ENCODE measurements at places on chromosomes 4 and X.

- no peak for ATAC-seq
- H3K4me3 ChIP-seq = no peak overlapping the region
- H3K27ac ChIP-seq = no peak overlapping the region
- peaks cover 17% of the 10 kb centered on the region for H3K27me3 ChIP-seq
Measured at GRCh38 chr4:185950891-185951290, 118.1 kb upstream of the TLR3 start.

- peak overlapping the region; percentile 52 for H3K4me3 ChIP-seq
- peaks cover 52% of the 10 kb centered on the region for H3K4me1 ChIP-seq
- no peaks in the 10 kb centered on the region for H3K27me3 ChIP-seq
- no peak for ATAC-seq
- peak overlapping the region; percentile 86 for H3K27ac ChIP-seq
- H3K36me3 ChIP-seq = peaks cover 70% of the 10 kb centered on the region
Measured at GRCh38 chr4:184413261-184414046, 60.9 kb downstream of the IRF2 start.

DNA sequence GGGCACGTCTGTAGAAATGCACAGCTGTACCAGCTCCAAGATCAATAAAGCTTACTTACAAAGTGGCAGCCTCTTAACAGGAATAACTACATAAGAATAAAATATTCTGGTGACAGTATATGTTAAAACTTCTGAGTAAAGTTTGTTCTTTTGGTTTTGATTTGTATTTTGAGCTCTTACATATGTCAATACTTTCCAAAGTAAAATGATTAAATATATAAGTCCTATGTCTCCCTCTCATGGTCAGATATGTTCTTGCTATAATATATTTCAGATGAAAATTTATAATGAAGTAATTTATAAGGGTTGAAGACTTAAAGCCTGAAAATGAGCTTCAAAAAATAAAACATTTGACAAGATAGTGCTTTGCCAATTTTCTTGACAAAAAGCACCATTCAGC is 254.4 kb downstream of the NPFFR2 start:
- no peaks in the 10 kb centered on the region for H3K4me1 ChIP-seq
- no peak overlapping the region for H3K27ac ChIP-seq
- H3K27me3 ChIP-seq = peaks cover 11% of the 10 kb centered on the region
- no peak for ATAC-seq

DNA sequence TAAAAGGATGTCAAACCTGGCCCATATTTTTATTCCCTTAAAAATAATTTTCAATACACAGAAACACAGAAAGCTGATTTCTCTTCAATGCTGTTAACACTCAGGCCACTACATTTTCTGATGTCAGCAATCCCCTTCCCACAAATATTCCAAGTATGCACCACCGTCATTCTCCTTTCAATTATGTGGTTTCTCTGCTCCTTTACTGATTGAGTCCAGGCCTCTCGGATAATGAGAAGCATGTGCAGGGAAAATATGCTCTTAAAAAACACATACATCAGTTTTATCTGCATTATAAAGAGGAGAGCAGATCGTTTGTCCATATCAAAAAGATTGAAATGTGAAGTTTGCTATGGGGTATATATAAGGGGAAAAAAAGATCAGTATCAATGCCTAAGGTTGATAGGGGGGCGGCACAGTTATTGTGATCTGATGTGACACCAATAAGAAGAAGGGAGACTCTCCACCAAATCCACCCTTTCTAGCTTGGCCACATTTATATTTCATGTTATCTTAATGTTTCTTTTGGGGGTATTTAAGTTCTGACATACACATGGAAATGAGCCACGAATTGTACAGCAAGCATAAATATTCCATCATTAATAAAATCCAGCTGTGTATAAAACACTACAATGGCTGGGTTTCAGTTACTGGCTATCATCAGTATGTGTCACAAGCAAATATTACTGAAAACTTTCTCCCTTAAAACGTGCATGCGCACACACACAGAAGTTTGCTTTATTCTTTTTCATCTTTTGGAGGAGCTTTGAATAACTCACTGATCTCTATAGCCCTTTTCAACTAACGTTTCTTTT is 6.4 kb downstream of the AMOT start:
- no peaks in the 10 kb centered on the region for H3K27me3 ChIP-seq
- H3K36me3 ChIP-seq = no peaks in the 10 kb centered on the region
- no peak for ATAC-seq
- no peak overlapping the region for H3K27ac ChIP-seq
- H3K4me1 ChIP-seq = no peaks in the 10 kb centered on the region
- H3K4me3 ChIP-seq = no peak overlapping the region

- no peak for ATAC-seq
- no peak overlapping the region for H3K27ac ChIP-seq
- no peaks in the 10 kb centered on the region for H3K27me3 ChIP-seq
- H3K4me3 ChIP-seq = no peak overlapping the region
- H3K4me1 ChIP-seq = no peaks in the 10 kb centered on the region
Measured at GRCh38 chr4:164606478-164606877, 147.5 kb upstream of the SMIM31 start.

GRCh38 chr4:47930971-47931804 is 16.8 kb upstream of the NFXL1 start:
- no peaks in the 10 kb centered on the region for H3K27me3 ChIP-seq
- peaks cover 13% of the 10 kb centered on the region for H3K4me1 ChIP-seq
- H3K27ac ChIP-seq = no peak overlapping the region
- H3K36me3 ChIP-seq = no peaks in the 10 kb centered on the region

DNA sequence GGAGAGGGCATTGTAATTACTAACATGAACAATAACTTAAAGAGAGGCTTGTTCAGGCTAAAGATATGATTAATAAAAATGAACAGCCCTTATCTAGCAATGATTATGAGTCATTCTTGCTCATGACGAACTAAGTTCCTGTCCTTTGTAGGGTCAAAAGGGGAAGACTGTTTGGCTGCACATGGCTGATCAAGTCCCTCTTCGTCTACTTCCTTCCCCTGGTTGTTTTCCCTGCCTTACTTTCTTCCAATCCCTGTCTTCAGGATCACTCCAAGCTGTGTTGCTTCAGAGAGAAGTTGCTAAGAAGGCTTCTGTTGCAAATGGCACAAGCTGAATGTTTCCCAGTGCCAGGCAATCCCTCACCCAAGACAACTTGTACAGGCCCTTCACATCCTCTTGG is 115.0 kb upstream of the HS3ST1 start:
- no peak for ATAC-seq
- no peak overlapping the region for H3K27ac ChIP-seq
- no peaks in the 10 kb centered on the region for H3K27me3 ChIP-seq

GRCh38 chr4:156581282-156582063 is 390.1 kb downstream of the PDGFC start:
- H3K4me1 ChIP-seq = no peaks in the 10 kb centered on the region
- no peak for ATAC-seq
- no peak overlapping the region for H3K27ac ChIP-seq
- no peak overlapping the region for H3K4me3 ChIP-seq

DNA sequence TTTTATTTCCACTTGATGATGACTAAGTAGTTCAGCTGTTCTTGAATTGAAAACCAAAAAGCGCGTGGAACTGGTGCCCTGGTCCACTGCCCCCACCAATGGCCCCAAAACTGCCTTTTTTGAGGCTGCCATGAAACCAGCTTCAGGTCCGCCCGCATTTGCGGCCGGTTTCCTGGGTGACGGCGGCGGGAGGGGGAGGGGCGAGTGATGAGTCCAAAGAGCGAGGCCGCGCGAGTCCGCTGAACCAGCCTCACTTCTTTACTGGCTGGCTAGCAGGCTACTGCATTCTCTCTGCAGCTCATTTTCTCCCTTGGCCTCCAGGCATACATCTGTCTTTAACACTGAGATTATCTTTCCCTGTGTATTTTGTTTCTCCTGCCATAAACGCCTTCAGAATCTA is 72.9 kb upstream of the FABP2 start:
- H3K4me3 ChIP-seq = no peak overlapping the region
- H3K36me3 ChIP-seq = no peaks in the 10 kb centered on the region

GRCh38 chr4:5125321-5125720 is 74.0 kb downstream of the STK32B start:
- no peaks in the 10 kb centered on the region for H3K4me1 ChIP-seq
- peaks cover 8% of the 10 kb centered on the region for H3K27me3 ChIP-seq

DNA sequence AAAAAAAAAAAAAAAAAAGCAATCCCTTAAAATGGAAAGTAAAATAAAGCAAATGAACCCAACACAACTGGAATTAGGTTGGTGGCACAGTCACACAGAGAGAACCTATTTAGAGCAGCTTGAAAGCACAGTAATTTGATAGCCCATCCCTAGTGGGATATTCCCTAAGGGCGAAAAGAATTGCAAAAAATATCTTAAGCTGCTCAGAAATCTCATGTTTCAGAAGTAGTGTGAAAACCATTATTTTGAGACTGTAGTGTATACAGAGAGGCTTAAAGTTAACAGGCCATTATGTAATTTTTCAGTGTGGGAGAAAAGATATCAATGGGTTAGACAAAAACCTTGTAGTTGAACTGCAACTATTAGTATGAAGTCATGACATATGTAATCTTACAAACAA is 40.0 kb upstream of the DHX15 start:
- H3K4me1 ChIP-seq = no peaks in the 10 kb centered on the region
- H3K27ac ChIP-seq = no peak overlapping the region
- no peak overlapping the region for H3K4me3 ChIP-seq
- no peak for ATAC-seq
- H3K36me3 ChIP-seq = no peaks in the 10 kb centered on the region

DNA sequence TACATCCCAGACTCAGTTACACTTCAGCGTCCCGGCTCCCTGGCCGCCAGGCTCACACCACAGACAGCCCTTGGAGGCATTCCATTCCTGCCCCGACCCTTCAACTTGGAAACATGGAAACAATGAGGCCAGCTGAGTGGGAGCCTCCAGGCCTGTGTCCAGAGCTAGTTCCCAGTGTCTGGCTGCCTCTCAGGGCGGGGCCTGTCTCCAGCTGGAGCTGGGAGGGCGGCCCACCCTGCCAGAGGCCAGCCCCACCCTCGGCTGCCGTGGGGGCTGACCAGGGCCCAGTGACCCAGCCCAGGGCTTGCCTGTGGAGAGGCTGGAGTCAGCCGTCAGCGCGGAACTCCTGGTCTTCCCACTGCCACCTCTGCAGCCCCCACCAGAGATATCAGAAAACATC is 37.4 kb upstream of the SPON2 start:
- H3K27ac ChIP-seq = no peak overlapping the region
- H3K4me3 ChIP-seq = no peak overlapping the region
- no peak for ATAC-seq
- H3K36me3 ChIP-seq = peaks cover 15% of the 10 kb centered on the region
- H3K27me3 ChIP-seq = no peaks in the 10 kb centered on the region

GRCh38 chrX:154797006-154797405 is 8.3 kb downstream of the MPP1 start:
- no peaks in the 10 kb centered on the region for H3K36me3 ChIP-seq
- peaks cover 8% of the 10 kb centered on the region for H3K4me1 ChIP-seq
- H3K27me3 ChIP-seq = no peaks in the 10 kb centered on the region
- ATAC-seq = no peak
- H3K4me3 ChIP-seq = no peak overlapping the region

GRCh38 chr4:118586357-118586790 is 98.8 kb upstream of the METTL14 start:
- peaks cover 5% of the 10 kb centered on the region for H3K36me3 ChIP-seq
- peaks cover 20% of the 10 kb centered on the region for H3K27me3 ChIP-seq
- ATAC-seq = no peak

DNA sequence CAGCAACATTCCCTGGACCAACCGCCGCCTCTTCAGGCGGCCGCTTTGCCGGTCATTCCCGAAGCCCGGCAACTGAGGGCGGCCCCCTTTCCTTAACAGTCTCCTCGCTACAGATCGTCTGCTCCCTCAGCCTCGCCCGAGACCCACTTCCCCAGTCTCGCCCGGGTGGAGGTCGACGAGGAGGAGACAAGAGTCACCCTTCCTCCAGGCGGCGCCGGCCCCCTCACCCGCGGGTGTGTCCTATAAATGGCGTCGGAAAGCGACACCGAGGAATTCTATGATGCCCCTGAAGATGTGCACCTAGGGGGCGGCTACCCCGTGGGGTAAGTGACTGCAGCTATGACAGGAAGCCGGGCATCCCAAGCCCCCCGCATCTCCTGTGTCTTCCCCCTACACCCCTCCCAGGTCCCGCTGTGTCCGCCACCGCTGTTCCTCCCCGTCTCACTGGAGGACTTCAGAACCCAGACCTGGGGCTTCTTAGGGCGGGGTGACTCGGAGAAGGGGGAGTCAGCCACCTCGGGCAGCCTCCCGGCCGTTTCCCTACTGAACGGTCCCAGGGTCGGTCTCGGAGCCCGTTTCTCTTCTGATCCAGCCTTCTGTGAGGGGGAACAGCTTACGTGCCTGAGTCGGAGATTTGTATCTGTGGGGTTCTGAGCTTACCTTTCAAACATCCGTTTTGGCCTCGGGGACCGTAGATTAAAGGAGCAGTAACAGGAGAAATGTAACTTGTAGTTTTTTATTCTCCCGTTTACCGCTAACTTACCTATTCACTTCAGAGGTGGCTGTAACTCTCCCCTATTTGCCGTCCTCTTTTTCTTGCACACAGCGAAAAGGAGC is 570 bp downstream of the WDR44 start:
- peaks cover 13% of the 10 kb centered on the region for H3K4me1 ChIP-seq
- H3K4me3 ChIP-seq = peak overlapping the region; percentile 95
- H3K36me3 ChIP-seq = no peaks in the 10 kb centered on the region
- H3K27me3 ChIP-seq = no peaks in the 10 kb centered on the region
- ATAC-seq = peak; percentile 46

DNA sequence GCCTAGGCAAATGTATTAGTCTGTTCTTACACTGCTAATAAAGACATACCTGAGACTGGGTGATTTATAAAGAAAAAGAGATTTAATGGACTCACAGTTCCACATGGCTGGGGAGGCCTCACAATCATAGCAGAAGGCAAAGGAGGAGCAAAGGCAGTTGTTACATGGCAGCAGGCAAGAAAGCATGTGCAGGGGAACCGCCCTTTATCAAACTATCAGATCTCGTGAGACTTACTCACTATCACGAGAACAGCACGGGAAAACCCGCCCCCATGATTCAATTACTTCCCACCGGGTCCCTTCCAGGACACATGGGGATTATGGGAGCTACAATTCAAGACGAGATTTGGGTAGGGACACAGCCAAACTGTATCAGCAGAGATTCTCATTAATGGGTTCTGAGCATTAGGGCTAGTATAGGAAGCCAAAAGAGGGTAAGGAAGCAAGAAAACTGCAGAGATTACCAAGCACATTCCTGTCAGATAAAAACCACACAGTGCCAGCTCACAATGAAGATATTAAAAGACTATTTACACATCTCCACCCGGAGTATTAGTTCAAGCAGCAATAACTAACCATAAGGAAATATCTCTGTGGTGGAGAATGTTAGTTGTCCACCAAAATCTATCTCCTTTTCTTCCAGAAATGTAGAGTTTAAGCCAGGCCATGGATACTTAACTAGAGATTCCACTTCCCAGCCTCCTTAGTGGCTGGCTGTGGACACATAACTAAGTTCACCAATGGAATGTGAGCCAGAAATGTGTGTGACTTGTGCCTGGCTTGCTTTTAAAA is 61.2 kb upstream of the HOPX start:
- ATAC-seq = no peak
- no peaks in the 10 kb centered on the region for H3K27me3 ChIP-seq
- H3K36me3 ChIP-seq = no peaks in the 10 kb centered on the region

- H3K4me3 ChIP-seq = no peak overlapping the region
- H3K27ac ChIP-seq = no peak overlapping the region
- no peaks in the 10 kb centered on the region for H3K4me1 ChIP-seq
- no peak for ATAC-seq
Measured at GRCh38 chr4:67790721-67791120, 36.5 kb upstream of the GNRHR start.

GRCh38 chrX:151042842-151043241 is 59.7 kb downstream of the HMGB3 start:
- H3K4me3 ChIP-seq = no peak overlapping the region
- no peak overlapping the region for H3K27ac ChIP-seq
- H3K27me3 ChIP-seq = peaks cover 3% of the 10 kb centered on the region
- H3K36me3 ChIP-seq = no peaks in the 10 kb centered on the region
